ENCODE measurements at places on chromosomes 5 and 9.

- DNase-seq, result no peak
Observed at GRCh38 chr5:159412284-159413046, 82.2 kb upstream of the IL12B start.

- no peak for DNase-seq
Observed at GRCh38 chr5:14351086-14351661, 208.0 kb downstream of the TRIO start.

DNA sequence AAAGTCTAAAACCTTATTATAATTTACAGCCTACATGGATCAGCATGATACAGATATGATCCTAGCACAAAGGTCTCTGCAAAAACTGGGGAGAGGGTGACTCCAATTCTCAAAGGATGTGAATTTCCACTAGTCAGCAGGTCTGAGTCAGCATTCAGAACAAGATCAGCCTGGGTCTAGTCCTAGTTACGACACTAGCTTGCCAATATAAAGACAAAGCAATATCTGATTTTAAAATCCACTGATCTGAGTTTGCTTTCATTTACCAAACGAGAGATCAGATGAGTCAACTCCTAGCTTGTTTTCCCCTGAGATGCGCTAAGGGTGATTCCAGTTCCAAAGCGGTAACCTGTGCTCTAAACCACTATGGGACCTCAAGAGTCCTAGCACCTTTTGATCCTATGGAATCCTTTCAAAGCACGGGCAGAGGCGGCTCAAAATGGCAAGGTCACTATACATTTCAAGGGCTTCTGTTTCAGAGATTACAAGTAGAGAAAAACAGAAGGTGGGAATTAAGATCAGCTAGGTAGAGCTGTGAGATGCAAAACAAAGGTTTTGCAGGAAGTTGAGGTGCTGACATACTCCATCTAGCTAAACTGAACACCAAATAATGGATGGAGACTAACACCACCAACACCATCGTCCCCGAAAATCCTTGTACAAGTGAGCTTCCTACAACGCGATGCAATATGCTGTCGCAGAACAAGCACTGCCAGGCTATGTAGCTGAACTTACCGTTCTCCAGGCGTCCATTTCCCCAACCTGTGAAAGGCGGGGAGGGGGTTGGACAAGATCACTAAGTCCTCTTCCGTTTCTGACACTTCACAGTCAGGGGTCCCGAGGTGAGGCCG is 906 bp downstream of the SLC25A51 start:
- DNase-seq, result no peak

GRCh38 chr5:169272731-169273427 is 28.1 kb downstream of the SLIT3 start:
- DNase-seq, result no peak

DNA sequence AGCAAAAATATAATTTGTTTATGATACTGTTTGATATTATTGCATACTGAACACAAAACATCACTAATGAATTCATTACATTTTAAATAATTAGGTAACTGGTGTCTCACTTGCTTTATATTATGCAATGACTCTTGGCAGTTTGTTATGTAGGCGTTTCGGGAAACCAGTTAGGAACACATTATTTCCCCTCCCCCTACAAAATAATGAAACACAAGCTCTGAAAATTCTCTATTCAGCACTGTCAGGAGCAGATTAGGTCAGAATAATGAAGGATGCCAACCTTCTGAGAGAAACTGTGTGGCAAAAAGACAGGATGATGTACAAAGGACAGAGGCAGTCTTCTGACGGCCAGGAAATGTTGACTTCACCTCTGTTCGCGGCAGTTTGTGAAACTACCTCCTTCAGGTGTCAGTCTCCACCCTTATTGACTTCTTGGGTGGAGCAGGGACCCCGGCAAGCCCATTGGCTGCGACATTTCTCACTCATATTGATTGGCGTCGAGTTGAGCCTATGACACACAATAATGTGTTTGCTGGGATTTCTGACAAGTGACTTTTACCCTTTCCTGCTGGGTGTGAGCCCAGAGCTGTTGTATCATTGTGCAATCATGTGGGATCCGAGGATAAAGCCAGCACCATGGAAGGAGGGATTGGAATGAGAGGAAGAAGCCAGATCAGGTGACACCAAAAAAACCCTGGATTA is 33.9 kb downstream of the SH3PXD2B start:
- DNase-seq, result peak; percentile 85

GRCh38 chr5:174675916-174676315 is 48.5 kb upstream of the MSX2 start:
- DNase-seq, result no peak

GRCh38 chr5:139207297-139208000 is 9.3 kb upstream of the SIL1 start:
- no peak for DNase-seq

- DNase-seq, result no peak
Observed at GRCh38 chr5:92963800-92964199, 617.2 kb downstream of the NR2F1-AS1 start.

DNA sequence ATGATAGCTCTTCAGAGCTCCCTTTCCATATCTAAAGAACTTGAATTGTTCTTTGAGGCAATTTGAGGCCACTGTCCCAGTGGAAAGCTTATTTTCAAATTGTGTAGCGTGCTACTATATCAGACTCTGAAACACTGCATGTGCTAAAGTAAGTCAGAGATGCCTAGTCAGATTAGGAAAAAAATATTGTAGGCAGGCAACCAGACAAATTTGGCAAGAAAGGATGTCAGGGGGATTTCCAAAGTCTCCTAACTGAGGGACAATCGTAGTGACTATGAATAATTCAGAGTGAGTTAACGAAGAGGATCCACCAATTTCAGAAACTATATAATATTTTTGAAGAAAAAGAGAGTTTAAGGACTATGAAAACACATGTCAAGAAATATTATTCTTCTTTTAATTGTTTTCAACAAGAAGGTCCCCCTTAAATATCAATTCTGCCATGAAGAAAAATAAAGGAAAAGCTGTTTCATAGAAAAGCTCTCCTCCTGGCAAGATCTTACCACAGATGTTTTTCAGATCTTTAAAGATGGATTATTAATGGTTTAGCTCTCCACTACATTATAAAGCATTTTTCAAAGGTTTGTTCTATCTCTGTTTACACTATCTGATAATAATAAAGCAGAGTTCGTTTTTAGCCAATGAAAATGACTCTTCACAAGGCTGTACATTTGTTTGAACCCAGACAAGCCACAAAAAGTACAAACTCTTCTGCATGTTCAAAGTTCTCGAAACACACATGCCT is 273.5 kb upstream of the PTGER4 start:
- no peak for DNase-seq

DNA sequence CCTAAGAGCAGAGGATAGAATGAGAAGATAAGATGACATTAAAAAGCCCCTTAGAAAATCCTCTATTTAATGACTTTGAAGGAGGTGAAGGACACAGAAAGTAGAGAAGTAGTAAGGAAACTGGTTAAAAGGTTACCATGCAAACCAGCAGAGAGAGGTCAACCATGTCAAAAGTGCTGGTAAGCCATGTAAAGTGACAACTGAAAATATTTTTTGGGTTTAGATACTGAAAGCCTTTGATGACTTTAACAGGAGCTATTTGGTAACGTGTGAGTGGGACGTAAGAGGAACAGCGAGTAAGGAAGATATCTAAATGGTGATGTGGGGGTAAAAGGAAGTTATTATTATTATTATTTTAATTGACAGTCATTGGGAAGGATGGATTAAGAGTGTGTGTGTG is 56.9 kb downstream of the MACIR start:
- no peak for DNase-seq

- DNase-seq, result no peak
Observed at GRCh38 chr9:18999173-18999785, 33.7 kb downstream of the SAXO1 start.

GRCh38 chr5:56900858-56901578 is 8.4 kb upstream of the SETD9 start:
- peak; percentile 27 for DNase-seq

GRCh38 chr5:1097381-1097987 is 14.4 kb downstream of the SLC12A7 start:
- no peak for DNase-seq

DNA sequence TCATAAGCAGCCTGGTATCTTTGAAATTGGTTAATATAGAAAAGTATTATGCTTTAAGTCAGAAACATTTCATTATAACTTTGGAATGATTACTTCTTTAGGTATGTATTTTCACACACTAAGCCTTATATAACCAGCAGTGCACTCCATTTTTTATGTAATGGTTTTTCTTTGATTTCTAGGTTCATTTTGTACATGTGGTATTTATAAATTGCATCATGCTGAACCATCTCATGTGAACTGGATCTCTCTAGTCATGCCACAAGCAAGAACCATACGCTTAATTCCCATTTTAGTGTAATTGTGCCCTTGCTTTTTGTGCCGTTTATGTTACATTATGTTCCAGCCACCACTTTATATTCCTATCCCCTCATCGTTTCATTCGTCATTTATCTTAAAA is 38.6 kb upstream of the SRP19 start:
- DNase-seq, result no peak

DNA sequence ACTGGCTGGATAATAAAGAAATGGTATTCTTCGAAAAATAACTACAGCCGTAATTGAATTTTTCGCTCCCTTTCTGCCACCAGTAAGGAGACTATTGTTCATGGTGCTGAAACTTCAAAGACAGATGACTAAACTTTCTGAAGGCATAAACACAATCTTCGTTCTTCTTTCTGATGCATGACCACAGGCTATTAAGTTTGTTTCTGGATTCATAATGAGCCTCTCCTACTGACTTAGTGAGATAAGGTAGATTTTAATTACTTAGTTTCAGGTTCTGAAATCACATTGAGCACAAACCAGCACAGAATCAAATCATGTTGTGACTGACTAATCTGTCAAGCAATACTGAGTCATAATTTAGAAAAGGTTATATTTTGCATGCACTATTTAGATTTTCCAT is 441.8 kb upstream of the CCNG1 start:
- DNase-seq, result no peak

DNA sequence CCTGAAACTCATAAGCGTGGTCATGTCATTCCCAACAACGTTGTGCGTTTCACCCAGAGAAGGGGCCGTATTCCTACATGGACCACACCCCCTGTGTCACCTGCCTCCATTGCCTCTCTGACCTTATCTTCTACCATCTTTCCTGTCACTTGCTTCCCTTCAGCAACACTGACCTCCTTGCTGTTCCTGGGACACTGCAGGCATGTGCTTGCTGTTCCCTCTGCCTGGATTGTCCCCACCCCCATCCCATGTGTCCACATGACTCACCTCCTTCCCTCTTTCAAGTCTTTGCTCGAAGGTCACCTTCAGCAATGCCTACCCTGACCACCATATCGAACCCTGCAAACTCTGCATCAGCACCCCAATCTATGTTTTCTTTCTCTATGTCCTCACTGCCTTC is 133.2 kb upstream of the ZNF618 start:
- no peak for DNase-seq

GRCh38 chr5:55429613-55430253 is 105.0 kb downstream of the PLPP1 start:
- DNase-seq, result no peak

GRCh38 chr5:75536694-75537360 is 25.1 kb downstream of the POLK start:
- DNase-seq, result no peak

GRCh38 chr9:137352511-137353222 is 50.6 kb upstream of the NRARP start:
- no peak for DNase-seq

DNA sequence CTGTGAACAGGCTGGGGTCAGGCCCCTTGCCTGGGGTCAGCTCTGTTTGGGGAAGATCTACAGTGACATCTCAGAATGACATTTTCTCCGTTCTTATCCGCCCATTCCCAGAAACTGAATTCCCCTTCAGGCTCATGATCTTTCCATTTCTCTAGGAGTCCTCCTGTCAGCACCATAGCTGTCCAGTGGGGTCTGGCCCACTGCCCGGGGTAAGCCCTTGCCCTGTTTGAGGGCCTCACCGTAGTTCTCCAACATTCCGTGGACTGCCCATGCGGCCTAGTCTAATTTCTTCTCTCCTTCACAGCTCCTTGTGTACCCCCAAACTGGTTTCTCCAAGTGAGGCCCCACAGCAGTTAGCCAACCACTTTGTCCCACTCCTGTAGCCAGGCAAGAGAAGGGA is 68.4 kb downstream of the ENTREP1 start:
- DNase-seq, result no peak

GRCh38 chr9:27440888-27441740 is 83.0 kb upstream of the IFNK start:
- no peak for DNase-seq

DNA sequence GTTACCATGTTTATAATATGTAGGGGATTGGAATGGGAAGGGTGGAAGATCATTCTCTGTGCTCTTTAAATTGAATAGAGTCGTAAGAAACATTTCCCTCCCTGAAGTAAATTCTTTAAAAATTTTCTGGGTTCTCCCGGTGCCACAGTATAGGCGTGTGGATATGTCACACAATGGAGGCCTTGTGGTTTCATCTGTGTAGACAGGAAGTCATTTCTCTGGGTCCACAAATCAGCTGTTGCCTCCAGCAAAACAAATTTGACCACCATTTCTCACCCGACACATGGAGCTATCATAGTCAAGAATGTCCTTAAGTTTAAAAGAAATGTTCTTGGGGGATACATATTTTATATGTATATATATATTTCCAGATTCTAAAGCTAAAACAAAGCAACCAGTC is 17.4 kb downstream of the CEP78 start:
- DNase-seq, result no peak

GRCh38 chr9:129259375-129259774 is 81.3 kb upstream of the IER5L start:
- no peak for DNase-seq

- no peak for DNase-seq
Observed at GRCh38 chr5:173452119-173452905, 124.1 kb upstream of the STC2 start.

GRCh38 chr9:79185866-79186265 is 385.9 kb upstream of the TLE4 start:
- no peak for DNase-seq

- no peak for DNase-seq
Observed at GRCh38 chr5:36209664-36210063, 32.1 kb downstream of the NADK2 start.

- peak; percentile 63 for DNase-seq
Observed at GRCh38 chr9:96061293-96061987, 185.9 kb downstream of the ERCC6L2 start.

- DNase-seq, result no peak
Observed at GRCh38 chr5:95768731-95769130, 37.6 kb downstream of the RHOBTB3 start.

DNA sequence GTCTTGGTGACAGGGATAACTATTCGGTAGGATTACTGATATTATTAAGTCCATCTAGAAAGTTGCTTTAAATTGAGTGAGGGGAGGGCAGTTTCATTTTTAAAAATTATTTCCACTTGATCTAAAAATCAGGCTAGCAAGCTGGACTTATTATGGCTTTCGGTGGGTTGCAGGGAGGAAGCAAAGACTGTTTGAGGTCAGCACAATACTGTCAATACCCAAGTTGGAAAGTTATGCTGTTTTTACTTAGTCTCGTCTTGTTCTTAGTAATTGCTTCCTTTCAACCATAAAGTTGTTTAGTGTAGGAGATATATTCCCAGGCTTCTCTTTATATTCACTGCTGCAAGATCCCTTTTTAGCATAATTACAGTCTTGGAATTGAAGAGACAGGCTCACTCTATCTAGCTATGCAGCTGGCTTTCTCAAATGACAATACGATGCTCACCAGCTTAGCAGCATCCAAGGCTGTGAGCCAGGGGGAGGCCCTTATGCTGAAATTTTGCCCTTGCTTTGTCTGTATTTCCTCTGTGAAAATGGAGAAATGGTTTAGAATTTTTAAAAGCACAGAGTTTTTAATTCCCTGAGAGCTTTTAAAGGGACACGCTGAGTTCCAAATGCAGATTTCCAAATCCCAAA is 68.2 kb upstream of the APC start:
- DNase-seq, result peak; percentile 32

GRCh38 chr9:80926611-80927010 is 762.7 kb downstream of the TLE1 start:
- DNase-seq, result no peak
